Dermis microvascular lymphatic vessel endothelial cell (primary cell): ENCODE measurements at places on chromosomes 16 and 17. TPM values are rescaled to one million over a fixed set of nuclear protein-coding genes. Genes with fewer than 3 reads are reported as not detected.

- DNase-seq: no peak
These were observed 8.8 kb upstream of the DNASE1 start for GRCh38 chr16:3645504-3646347.

- no peak for DNase-seq
These were observed 12.2 kb upstream of the CCL5 start for GRCh38 chr17:35892091-35893035.

DNA sequence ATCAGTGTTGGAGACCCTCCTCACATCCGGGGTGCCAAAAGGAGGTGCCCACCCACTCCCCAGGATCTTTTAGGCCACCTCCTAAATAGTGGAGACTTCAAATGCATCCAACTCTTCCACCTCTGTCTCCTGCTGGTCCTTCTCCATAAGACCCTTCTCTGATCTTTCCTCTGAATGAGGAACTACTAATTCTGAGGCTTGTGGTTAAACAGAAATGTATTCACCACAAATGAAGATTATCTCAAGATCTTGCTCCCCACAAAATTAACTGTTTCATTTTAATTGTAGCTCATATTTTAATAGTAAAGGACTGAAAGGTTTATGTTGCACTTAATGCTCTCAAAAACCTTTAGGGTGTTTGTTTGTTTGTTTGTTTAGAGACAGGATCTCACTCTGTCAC, 34.1 kb downstream of the TLE7 start:
- no peak for DNase-seq

DNA sequence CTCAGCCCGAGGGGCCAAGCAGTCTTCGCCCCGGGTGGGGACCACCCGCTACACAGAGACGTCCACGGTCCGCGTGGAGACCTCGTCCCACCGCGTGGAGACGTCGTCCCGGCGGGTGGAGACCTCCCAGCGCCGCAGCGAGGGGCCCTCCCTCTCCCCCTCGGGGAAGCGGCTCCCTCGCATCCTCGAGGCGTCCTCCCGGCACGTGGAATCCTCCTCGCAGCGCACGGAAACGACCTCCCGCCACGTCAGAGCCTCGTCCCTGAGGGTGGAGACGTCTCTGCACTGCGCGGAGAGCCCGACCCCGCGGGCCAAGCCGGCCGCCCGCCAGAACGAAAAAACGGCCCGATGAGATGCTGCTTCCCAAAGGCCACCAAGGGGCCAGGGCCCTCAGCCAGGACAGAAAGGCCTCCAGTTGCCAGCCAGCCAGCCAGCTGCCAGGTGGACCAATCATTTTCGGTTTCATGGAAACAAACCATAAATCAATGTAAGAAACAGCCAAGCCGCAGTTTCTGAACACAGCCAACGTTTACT, 424 bp downstream of the C17orf100 start:
- peak; percentile 10 for DNase-seq

- DNase-seq: peak; percentile 9
These were observed 37.9 kb downstream of the LYRM1 start for GRCh38 chr16:20938426-20938825.

DNA sequence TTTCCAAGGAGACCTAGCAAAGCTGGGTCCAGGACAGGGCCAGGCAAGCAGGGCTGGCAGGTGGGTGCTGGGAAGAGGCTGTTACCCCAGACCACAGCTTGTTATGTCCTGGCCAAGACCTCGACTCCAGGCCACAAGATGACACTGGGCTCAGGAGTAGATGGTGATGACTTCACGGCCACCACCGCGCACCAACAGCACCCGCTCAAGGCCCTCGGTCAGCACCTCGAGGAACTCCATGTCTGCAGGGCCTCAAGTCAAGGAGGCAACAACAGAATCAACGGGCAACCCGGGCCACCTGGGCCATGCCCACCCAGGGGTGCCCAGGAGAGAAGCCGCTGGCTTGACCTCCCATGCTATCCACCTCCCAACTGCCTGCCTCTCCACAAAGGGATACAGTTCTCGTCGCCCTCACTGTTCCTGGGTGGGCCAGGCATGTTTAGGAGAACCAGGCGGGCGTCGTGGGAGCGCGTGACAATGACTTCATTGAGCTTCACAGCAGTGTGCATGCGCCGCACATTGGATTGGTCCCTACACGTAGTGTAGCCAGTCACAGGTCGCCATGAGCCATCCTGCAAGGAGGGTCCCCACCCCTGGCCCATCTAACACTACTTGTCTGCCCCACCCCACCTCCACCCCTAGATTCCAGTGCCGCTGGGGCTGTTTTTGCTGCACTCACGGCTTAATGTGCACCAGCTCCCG, 921 bp upstream of the LCAT start:
- DNase-seq: no peak

DNA sequence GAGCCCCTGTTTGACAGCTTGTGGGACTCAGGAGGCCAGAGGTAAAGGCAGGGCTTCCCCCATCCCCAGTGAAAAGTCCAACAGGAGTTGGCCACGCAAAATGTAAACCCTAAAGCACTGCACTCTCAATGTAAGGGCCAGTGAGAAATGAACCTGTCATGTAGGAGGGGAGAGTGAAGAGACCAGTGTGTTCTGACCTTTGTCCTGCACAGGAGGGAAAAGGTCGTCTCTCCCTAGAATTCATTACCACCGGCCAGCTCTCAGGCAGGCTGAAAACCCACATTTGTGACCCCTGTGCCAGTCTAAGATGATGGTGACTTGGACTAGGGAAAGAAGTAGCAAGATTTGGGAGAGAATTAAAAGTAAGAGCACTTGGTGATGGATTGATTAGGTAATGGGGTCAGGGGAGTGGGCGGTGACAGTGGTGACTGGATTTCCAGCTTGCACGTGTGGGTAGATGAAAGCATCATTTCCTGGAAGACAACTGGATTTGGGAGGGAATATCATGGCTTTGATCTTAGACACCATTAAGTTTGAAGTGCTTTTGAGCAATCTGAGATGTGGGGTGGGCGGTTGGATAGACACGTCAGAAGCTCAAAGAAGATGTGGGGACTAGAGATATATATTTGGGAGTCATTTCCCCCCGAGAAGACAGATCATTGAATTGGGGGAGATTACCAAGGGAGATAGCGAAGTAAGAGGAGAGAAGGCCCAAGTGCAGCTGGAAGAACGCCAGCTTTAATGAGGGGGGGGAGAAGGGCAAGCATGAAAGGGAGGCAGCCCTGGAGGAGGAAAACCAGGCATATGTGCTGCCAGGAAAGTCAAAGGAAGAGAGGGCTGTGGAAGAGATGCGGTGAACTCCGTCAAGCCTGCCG, 119.5 kb downstream of the NTN1 start:
- DNase-seq: no peak

- DNase-seq: no peak
These were observed 19.0 kb downstream of the ABCC12 start for GRCh38 chr16:48136547-48137360.

- no peak for DNase-seq
These were observed 5.3 kb downstream of the GPS1 start for GRCh38 chr17:82056729-82057621.

DNA sequence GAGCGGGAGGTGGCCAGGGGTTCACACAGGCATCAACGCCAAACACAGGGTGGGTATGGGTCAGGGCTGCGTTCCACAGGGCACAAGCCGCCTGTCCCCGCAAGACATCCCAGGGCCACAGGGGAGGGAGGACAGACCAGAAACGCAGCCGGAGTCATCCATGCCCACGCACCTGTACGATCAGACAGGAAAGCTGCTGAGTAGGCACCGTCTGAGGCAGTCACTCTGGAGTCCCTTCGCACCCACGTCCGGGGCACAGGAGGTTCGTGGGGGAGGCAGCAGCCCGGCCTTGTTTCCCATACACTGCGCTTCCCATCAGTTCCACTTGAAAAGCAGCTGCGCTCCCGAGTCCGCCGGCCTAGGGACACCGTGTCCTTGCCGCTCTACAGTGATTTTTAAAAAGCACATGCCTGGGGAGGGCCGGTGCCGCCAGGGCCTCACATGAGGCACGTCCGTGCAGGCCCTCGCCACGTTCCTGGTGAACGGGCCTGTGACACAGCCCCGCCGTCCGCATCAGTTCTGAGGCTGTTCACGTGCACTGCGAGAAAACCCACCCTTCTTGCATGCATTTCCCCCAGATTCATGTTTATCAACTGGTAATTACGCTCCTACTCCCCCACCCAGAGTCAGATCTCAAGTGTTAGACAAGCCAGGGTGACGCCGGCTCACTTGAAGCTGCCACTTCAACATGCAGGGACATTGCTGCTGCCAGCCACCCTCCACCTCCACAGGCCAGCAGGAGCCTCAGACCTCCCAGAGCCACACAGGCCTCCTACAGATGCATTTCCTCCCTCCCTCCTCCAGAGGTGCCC, 34.8 kb downstream of the WDR45B start:
- DNase-seq: no peak

DNA sequence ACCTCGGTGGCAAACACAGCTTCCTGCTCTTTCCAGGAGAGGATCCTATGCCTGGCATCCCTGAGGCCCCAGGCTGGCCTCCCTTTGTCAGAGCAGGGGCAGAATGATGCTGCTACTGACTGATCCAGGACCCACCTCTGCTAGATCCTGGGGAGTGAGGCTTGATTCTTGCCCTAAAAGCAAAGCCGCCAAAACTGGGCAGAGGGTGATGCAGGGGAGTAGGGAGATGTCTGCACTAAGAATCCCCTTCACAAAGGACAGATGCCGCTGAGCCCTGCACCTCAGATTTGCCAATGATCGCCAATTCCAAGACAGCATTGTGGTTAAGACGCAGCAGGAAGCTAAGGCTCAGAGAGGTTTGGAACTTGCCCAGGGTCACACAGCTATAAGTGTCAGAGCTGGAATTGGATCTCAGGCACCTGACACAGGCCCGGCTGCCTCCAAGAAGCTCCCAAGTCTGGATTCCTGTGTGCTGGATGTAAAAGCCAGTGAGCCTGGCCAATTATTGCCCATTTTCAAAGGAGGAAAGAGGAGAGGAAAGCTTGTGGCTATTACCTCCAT, 60.7 kb upstream of the TNRC6C start:
- DNase-seq: no peak

DNA sequence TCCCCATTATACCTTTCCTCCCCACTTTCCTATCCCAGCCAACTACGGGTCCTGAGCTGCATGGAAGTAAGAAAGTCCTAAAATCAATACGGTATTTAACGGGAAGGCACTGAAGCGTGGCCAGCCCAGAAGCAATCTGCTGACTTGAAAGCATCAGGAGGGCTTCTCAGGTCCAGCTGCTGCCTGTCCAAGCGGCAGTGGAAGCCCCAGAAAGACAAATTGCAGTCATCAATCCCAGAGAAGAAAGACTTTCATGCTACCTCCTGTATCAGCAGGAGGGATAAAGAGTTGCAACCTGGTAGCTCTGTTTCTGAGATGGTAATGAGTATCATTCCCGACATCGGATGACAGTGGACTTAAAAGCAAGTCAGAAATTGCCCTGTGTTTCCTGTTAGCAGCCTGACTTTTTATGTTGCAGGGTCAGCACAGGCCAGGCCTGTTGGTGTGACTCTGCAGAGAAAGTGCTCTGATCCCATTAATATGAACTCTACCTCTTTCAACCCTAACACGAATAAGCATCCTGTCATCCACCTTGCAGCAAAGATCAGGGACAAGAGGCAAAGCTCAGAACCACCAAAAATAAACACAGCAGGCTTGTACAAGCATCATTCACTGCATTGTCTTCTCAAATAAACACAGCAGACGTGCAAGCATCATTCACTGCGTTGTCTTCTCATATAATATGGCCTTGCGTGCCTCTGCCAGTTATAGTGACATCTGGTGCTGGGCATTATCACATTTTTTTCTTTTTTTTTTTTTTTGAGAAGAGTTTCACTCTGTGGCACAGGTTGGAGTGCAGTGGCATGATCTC, 358.6 kb upstream of the CDH11 start:
- no peak for DNase-seq

DNA sequence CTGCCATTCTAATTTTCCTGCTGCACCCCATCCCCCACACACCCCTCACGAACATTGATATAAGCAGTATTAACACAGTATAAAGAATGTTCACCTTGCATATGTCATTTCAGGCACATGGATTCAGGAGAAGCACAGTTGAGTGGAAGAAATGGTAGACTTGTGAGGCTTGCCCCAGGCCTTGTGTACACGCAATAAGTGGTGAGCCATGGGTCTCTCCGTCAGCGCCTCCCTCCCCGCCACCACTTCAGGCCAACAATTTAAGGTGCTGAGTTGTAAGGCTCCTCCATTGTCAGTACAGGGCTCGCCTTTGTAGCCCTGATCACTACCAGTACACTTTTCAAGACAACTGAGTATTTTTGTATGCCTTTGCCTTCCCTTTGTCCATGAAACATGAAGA, 12.2 kb upstream of the CLEC18C start:
- DNase-seq: no peak

DNA sequence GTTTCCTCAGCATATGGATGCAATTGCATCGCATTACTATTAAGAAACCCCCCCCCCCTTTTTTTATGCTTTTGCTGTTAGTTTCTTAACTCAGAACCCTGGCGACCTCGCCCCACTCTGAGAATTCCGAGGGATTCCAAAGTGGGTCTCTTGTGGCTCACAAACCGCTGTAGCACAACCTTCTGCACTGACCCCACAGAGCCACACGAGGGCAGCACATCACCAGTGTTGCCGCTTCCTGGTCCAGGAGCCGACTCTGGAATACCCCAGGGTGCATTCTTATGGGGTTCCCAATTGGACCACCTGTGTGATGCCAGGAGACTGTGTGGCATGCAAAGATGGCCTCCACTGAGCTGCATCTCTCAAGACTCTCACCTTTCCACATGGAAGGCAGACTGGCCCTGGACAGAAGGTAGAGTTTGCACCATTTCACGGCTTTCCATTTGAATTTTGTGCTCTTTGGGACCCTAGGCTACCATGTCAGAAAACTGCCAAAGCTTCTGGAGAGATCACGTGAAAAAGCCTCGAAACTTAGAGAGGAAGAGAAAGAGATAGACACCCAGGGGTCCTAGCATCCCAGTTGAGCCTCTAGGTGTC, 432.7 kb upstream of the ASIC2 start:
- DNase-seq: peak; percentile 35

The CCL2 gene
- 67.7 and 102 TPM in 2 replicates for total RNA-seq

The OR1A2 gene
- not detected in 2 replicates for total RNA-seq

The VAT1L gene
- 0.13 and 1.7 TPM in 2 replicates for total RNA-seq

The CES1 gene
- total RNA-seq: under 0.01 TPM in 1 of 2 replicates, not detected in the other

The SHPK gene
- total RNA-seq: 11.2 and 19.2 TPM in 2 replicates

The TNFSF13 gene
- 0.25 and 0.26 TPM in 2 replicates for total RNA-seq

The CCL1 gene
- total RNA-seq: not detected in 2 replicates
